ENCODE measurements at places on chromosomes 11 and 22.

DNA sequence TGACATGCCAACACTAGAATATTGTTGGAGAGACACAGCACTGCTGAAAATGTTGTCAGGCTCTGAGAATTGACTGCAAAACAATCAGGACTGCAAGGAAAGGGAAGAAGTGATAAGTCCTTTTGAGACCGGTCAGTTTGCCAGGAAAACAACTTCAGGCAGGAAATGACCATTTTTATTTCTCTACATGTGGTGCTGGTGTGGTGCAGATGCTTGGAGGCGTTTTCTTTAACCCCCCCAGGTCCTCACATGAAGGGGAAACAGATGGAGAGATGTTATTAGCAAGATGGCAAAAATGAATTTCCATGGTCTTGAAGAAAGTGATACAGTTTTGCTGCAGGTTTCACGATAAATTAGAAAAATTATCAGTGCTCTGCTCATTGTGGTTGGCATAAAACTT, 5.7 kb downstream of the AP2A2 start:
- no peak for DNase-seq

DNA sequence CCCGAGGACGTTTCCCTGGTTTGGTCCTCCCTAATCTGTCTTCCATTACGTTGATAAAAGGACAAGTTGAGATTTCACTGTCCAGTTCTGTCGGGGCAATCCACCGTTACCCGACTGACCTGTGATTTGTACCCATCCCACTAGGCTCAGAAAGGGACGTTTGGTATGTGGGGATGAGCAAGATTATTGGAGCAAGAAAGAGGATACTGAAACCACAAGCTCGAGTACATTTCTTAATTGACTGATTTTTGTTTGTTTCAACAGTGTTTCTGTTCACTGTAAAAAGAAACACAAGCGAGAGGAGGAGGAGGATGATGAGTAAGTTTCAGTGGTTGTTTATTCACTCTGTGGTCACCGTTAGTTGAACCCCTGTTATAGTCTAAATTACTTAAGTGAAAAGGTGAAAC, 969 bp downstream of the CCDC117 start:
- DNase-seq, result no peak

DNA sequence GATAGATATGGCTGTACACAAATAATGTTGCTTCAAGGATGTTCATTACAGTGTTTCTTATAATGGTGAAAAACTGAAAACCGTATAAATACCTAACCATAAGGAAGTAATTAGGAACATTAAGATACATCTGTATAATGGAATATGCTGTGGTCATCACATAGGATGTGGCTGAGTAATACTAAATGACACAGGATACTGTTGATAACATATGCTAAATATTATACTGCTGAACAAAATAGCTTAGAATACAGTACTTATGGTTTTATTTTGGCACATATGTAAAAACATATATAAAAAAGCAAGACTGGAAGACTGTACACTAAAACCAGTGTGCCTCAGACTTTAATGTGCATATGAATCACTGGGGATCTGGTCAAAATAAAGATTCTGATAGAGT, 43.8 kb downstream of the FBXO7 start:
- DNase-seq, result no peak

DNA sequence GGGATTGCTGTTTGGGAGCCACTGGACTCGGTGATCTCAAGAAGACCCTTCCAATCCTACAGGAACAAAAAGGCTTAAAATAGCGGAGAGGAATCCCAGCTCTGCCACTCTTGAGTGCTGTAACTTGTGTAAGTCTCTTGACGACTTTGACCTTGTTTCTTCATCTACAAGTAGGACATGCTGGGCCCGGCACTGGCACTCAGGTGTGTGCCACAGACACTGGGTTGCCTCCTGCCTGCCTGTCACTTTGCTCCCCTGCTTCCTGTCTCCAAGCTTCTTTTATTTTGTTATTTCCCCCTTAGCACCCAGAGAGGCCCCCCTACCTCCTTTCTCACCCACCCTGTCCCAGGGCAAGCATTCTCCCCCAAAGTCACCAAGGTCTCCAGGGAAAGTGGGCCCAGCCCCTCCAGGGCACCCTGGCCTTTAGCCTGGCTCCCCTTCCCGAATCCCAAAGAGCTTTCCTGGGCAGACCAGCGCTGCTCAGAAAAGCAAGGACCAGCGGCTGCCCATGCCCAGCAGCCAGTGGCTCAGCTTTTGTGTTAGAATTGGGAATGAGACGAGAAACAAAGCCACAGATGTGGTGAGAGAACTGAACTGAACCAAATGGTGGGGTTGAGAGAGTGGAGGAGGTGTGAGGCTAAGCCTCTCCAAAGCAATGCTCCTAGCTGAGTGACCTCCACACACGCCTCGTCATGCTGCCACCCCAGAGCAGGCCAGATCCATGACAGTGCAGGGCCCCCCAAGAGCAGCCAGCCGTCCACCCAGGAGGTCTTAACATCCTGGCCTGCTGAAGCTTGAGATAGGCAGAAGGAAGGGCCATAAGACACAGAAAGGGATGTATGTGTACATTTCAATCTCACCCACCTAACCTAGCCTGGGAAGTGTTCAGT, 4.5 kb downstream of the TRIM29 start:
- no peak for DNase-seq

- DNase-seq, result peak; percentile 45
Measured at GRCh38 chr11:68383976-68384501, 71.6 kb downstream of the LRP5 start.

DNA sequence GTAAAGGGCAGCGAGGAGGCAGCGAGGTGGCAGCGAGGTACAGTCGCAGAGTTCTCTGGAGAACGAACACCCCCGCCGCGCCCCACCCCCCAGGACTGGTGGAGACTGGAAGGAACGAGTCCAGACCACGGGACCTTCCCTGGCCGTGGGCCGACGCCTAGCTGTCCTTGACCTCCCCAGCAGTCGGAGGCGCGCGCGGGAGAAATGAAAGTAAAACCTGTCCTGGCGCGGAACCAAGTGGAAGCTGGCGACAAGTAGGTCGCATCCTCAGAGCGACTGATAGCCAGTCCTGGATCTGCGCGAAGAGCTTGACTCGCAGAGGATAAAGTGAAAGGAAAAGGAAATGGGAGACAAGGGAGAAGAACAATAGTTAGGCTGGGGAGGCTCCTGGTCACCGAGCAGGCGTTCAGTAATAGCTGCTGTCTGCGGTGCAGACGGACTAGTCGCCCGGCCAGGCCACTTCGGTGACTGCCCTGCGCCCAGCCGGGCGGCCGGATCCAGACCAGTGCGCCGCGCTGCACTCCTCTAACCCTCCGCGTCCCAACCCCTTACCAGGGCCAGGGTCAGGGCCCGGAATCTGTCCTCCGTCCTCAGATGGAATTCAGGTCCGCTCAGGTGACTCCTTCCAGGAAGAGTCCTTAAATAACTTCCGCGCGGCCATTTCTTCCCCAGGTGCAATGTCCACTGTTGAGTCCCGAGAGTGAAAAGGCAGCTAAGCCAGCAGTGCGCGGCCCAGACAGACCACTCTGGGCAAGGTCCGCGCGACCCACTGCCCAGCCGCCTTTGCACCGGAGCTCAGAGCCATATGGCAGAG, 1.9 kb upstream of the ADM start:
- peak; percentile 52 for DNase-seq

DNA sequence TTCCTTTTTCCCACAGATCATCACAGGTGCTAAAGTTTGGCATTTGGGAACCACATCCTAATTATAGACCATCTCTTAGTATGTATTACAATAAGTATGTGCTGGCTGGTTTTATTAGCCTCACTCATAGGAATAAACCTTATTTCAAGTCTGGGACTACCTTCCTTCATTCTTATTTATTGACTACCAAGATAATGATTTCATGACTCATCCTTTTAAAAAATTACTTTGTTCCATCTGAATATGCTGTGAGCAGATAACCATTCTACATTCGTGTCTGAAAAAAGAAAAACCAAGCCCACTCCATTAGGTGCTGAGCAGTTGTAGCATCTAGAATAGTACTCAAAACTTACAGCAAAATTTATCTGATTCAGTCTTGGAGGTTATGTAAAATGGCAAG, 12.3 kb downstream of the TNRC6B start:
- DNase-seq, result no peak

DNA sequence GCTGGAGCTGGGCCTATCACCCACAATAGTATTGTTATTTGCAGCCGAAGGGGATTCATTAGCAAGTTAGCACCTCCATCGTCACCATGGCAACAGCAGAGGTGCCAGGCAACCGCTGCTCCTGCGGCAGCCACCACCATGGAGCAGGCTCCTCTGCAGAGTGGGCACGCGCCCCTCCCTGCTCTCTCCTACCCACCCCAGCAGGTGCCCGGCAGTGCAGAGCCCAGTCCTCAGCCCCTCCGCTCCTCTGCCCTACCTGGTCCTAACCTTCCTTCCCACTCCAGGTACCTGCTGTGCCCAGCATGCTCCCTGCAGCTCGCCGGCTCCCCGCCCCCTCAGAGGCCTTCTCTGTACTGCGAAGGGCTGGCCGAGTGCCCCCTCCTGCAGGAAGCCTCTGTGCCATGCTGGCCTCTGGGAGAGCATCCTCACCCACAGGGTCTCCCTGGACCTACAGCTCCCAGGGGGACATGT, 3.6 kb downstream of the DUSP8 start:
- DNase-seq, result peak; percentile 36

- DNase-seq, result no peak
Measured at GRCh38 chr11:9601876-9602199, 28.4 kb downstream of the WEE1 start.

- no peak for DNase-seq
Measured at GRCh38 chr11:88300888-88301487, 36.5 kb downstream of the CTSC start.

DNA sequence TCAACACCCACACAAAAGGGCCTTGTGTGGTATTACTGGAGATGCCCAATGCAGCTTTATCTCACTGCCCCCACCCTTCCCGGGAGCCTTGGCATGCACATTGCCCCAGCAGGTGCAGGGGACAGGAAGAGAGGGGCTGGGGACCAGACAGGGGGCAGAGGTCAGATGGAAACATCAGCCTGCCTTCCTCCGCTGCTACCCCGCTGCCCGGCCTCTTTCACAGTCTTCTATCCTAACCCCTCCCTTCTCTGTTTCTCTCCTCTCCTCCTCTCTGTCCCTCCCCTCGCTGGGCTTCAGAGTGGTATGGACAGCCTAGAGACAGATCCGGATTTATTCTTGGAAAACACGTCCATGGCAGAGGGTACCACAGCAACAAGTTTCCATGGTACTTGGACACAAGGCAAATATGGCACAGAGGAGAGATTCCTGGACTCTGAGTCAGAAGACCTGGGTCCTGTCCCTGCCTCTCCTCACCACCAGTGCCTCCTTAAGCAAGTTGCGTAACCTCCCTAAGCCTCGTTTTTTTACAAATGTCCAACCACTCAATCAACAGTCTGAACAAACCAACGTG, 8.3 kb upstream of the IGSF9B start:
- DNase-seq, result no peak

DNA sequence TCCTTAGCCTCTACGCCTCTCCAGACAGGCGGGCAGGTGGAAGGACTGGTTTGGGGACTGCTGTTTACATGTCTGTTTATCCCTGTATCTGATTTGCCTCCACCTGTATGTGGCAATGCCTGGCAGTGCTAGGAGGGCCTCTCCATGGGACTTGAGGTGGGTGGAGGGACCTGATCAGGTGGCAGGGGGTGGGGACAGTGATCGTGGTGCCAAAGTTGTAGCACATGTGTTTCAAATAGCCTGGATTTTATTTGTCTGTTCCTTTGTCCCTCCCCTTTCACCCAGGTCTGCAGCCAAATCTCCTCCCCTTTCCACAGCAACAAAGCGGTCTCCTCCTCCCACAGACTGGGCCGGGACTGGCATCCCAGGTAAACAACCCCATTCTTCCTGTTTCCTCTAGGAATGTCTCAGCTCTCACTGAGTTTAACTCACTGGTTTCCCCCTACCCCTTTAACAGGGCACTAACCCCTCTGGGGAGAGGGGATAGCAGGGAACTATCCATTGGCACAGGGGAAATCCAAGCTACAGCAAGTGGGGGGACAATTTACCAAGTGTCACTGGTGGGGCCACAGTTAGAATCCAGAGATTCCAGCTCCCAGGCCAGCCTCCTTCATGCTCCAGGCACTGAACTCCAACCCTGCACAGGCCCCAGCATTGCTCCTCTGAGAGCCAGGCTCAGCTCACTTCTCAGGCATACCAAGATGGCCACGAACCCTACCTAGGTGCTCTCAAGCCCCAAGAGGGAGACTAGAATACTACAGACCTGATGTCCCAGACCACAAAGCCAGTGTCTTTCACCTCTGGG, 22.9 kb upstream of the TLCD5 start:
- no peak for DNase-seq

DNA sequence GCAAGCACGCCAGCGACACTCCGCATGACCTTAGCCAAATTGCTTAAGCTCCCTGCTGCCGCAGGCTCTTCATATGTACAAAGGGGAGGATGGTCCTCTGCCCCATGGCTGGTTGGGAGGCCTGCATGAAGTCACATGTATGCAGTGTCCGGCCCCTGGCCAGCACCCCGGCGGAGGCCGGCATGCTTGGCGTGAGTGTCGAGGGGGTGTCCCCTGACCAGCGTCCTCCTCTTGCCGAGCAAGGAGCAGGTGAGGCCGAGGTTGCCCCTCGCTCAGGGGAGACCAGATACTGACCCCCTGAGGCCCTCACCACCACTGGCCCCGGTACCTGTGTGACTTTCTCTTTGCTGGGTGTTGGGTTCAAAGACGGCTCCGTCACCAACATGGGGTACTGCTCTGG, 50.2 kb downstream of the DHCR7 start:
- DNase-seq, result no peak

- no peak for DNase-seq
Measured at GRCh38 chr11:132818951-132819350, 713.4 kb downstream of the OPCML start.

DNA sequence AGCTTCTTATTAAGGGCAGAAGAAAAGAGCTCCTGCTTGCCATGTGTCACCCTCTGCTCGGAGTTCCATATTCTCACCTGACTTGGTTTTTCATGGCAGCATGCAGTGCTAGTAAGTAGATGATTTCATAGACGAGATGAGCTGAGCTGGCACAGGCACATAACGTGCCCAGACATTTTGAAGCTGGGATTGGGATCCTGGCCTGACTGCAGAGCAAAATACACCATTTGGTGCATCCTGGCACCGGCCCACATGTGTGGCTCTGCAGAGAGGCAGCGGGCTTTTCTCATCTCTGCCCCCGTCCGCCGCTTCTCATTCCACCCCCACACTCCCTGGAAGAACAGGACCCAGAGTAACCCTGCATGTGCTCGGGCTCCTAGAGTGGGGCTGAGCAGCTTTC, 24.8 kb downstream of the FAM118A start:
- no peak for DNase-seq

GRCh38 chr11:117090111-117090706, 8.0 kb downstream of the SIK3 start:
- no peak for DNase-seq

DNA sequence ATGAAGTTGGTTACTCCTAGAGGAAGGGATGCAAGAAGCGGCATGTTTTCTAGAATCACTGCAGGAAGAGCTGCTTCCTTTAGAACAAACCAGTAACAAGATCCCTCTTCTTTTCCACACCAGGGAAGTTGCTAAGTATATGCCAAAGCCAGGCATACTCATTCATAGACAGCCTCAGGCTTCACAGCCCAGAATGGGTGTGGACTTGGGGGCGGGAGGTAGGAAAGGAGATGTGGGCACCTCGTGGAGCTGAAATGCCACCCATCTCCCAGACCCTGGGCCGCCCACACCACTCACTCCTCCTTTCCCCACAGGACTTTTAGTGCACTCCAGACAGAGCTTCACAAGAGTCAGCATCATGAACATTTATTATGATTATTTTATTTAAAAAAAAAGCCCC, 16.0 kb upstream of the TMEM121B start:
- no peak for DNase-seq

All from activated gamma-delta T cell treated with anti-CD3 and anti-CD28 coated beads, Interleukin-2, amount 50 U/mL, for 16 hours (primary cell).